ENCODE measurements at places on chromosomes 2 and 18.

GRCh38 chr2:197164141-197164754 lies 146.3 kb downstream of the ANKRD44 start:
- DNase-seq: no peak

DNA sequence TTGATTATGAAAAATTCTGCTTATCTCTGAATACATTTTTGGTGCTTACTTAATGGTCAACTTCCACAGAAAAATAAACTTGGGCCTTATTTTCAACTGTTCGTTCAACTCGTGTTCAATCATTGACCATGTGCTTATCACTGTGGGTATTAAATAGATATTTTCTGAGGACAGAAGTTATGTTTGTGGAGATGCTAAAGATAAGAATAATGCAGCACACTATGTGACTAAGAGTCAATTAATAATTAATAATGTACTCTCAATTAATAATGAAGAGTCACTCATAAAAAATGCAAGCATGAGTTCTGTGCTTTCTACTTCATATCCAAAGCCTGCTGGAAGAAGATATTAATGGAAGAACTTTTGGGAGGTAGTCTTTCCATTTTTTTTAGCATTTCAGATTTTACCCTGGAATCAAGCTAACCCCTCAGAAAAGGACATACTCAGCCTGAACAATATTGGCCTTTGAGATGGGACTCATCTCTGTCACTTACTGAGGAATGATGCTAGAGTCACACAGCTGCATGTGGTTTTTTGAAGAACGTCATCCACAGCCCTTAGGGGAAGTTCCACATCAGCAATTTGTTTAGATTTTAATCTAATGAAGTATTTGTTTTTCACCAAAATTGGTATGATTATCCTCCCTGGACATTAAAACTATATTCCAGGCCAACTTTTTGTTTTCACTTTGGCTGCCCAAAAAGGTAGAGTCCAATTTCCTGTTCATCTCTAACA lies 191.9 kb upstream of the CRIM1 start:
- DNase-seq: no peak

GRCh38 chr2:29617351-29617750 lies 304.0 kb downstream of the ALK start:
- no peak for DNase-seq

- DNase-seq: no peak
Observed at GRCh38 chr2:38485734-38486133, 108.7 kb upstream of the ATL2 start.

- DNase-seq: no peak
Observed at GRCh38 chr2:188610827-188611226, 319.2 kb downstream of the GULP1 start.
